ENCODE measurements at places on chromosomes 1 and 21.

DNA sequence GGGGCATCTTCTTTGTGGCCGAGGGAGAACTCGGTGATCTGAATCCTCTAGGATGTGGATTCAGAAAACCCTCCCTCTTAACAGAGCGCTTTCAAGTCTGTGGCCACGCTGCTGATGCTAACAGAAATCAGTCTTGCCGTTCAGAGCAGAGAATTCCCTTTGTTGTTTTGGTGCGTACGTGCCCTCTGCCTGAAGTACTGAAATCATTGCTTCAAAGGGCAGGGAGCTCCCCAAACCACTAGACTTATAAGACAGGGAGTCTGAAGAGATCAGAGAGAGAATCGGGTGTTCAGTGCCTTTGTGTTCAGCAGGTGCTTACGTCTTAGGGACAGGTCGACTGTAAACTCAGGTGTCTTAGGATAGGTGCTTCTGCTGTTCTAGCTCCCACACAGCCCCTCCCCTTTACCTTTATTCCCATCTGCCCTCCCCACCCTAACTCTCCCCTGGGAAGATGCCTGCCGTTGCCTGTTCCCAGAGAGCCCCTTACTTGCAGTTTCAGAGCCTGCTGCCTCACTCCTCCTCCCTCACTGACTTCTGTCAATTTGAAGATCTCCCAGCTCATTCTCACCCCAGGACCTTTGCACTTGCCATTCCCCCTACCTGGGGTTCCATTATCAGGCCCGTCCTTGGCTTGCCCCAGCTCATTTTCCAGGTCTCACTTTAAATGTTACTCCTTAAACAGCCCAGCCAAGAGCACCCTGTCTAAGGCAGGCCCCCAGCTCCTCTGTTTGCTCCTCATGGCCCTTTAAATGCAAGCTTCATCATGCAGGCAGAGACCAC, 143.0 kb downstream of the CAMTA1 start:
- DNase-seq: no peak

- no peak for DNase-seq
These were observed 19.1 kb upstream of the SRSF10 start for GRCh38 chr1:23999156-23999671.

DNA sequence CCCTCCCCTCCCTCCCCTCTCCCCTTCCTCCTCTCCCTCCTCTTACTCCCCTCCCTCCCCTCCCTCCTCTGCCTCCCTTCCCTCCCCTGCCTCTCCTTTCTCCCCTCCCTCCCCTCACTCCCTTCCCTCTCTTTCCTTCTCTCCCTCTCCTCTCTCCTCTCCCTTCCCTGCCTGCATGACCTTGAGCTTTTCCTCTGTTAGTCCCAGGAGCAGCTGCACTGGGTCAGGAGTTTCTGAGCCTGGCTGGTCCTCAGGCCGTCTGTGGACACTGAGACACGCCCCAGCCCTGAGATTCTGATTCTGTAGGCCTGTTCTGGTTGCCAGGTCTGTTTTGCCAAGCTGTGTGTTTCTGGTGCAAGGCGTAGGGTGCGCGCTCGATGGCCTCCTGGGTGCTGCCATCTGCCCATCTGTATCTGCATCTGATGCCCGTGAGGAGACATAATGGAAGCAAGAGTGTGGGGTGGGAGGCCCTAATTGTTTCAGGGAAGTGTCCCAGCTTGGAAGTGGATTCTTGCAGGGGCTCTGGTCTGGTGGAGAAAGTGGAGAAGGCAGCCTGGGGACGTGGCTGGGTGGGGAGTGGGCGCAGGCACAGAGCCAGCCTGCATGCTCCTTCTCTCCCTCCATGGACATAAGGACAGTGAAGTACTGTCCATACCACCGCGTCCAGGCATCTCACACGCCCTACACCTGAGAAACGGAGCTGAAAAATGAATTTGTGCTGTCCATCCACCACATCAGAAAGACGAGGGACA, 97.2 kb downstream of the WDR4 start:
- no peak for DNase-seq

GRCh38 chr1:119345398-119345797, 23.2 kb upstream of the HAO2 start:
- DNase-seq: no peak

DNA sequence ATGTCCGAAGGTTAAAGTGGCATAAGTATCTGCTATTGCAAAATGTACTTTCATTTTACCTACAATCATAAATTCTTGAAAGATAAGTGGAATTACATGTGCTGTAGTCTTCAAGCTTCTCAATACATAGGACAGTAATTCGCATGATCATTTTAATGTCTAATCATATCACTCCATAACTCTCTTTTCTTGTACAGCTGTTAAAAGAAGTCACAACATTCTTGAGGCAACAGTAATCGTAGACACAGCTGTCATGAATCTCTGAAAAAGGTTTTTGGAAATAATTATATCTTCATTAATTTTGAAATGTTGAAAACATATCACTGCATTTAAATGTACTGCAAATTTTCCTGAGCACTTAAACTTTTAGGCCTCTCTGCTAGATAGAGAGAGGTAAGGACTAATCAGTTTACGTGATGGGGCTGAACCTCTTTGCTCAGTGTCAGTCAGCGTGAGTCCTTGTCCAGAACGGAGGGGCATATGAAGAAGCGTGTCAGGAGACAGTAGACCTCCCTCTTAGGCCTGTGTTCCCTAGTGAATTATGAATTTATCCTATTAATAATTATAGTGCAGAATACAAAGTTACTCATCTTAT, 133.4 kb downstream of the NEK7 start:
- no peak for DNase-seq

- no peak for DNase-seq
These were observed 333.6 kb downstream of the NPHP4 start for GRCh38 chr1:5658340-5659316.

DNA sequence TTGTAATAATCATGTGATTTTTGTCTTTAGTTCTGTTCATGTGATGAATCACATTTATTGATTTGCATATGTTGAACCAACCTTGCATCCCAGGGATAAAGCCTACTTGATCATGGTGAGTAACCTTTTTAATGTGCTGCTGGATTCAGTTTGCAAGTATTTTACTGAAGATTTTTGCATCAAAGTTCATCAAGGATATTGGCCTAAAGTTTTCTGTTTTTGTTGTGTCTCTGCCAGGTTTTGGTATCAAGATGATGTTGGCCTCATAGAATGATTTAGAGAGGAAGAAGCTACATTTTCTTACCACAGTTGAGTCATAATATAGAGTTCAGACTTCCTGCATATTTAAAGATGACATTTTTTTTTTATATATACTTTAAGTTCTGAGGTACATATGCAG, 455.9 kb downstream of the PLPP3 start:
- DNase-seq: no peak

Data from stimulated activated CD8-positive, alpha-beta memory T cell treated with anti-CD3 and anti-CD28 coated beads, Interleukin-7, amount 100 ng/mL, for 4 hours (primary cell).